ENCODE measurements at places on chromosomes 2 and 18.

- DNase-seq: no peak
Observed at GRCh38 chr2:39144416-39144815, 23.6 kb upstream of the SOS1 start.

DNA sequence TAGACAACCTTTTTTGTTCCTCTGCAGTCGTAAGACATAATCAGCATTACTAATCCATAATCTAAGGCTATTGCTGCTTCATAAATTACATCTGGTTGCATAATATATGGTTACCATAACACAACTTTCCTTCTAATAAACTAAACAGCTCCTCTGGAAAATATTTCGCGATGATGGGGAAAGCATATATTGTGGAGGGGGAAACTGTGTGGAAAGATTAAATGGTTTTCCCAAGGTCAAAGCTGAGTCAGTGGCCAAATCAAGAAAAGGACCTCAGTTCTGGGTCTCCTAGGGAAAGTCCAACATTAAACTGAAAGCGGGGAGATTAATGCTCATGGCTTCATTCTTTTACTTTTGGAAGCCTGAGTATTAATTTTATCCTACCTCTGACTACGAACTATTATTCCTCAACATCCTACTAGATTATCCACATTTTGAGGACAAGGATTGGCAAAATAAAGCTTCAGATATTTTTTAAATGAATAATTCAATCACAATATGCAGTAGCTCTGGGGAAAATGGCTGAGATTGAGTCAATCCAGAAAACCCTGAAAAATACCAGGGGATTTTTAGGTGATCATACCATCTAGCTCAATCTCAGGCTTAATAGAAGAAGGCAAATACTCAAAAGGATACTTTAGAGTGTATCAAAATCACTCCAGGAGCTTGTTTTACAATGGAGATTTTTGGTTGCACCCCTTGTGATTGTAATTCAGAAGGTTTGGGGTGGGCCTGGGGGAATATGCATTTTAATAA, 33.8 kb upstream of the STK17B start:
- DNase-seq: no peak

DNA sequence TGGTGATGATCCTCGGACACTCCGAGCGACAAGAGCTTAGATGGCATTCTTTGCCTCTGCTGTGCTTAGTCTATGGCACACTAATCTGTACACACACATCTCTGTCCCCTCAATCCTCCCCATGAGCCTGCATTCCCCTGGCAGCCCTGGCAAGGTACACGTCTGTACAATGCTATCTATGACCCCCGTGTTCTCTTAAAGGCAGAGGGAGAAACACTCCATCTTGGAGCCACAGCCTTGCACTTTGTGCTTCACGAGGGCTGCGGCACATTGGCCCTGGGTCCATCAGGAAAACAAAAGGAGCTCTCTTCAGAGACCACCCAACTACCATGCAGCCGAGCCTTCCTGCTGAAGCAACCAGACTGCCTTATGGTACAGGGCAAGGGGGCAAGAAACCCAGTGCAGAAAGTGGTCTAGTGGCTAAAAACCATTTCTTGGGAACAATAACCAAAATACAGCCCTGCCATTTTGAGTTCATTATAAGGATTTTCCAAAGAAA, 42.5 kb downstream of the STEAP3 start:
- DNase-seq: no peak

DNA sequence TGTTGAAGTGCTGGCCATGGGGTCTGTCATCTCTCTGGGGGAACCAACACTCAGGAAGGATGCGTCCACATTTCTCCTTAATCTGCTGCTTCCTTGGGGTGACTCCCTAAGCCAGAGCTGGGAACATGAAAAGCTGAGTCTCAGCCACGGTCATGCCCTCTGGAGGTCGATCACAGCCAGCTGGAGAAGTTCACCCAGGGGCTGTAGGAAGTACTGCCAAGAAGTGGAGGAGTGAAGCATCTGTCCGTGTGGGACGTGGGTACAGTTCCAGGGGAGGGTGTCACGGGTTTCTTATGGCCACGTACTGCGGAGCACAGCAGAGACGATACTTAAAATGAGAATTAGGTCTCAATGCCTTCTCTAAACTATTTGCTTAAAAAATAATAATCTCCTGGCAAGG, 42.4 kb upstream of the IGFBP2 start:
- DNase-seq: no peak

GRCh38 chr2:75277111-75277510, 77.8 kb upstream of the TACR1 start:
- no peak for DNase-seq
